ENCODE measurements at places on chromosomes 1 and 21.

DNA sequence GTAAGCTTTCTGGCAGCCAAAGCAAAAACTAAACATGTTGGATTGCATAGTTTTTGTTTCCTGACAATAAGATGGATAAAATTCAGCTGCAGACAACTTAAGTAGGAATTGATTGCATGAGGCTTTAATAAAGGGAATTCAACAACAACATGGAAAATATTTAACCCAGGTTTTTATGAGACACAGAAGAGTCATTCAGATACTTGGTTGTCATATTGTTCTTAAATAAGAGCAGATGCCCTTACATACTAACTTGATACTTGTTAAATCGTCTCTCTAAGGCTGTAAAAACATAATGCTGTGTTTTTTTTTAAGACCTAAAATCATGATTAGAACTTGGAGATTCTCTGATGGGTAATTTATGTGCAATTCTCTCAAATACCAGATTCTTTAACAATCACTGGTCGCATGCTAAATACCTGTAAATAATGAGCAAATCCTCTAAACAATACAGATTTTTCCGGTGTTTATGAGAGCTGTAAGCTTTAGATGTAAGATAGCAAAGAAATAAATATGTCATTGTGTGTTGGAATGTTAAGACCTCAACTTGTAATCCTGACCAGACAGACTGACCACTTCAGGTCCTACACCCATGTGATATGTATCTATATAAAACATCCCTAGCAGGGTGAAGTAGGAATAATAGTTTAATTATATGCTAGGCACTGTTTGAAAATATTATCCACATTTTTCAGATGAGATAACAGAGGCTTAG is 37.8 kb upstream of the CD34 start:
- no peak for DNase-seq

- DNase-seq, result no peak
These were observed 60.3 kb upstream of the C1orf87 start for GRCh38 chr1:60133848-60134247.

DNA sequence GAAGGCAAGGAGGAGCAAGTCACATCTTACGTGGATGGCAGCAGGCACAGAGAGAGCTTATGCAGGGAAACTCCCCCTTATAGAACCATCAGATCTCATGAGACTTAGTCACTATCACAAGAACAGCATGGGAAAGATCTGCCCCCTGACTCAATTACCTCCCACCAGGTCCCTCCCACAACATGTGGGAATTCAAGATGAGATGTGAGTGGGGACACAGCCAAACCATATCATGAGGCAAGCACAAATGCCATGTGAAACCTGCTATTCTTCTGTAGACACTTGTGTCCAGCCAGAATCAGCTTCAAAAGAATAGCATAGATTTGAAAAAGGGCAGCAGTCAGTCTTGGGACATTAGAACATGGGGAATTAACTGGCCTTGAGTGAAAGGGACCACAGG is 32.2 kb upstream of the UBE2U start:
- no peak for DNase-seq

GRCh38 chr21:29078869-29079767 is 5.7 kb upstream of the CCT8 start:
- peak; percentile 89 for DNase-seq

- DNase-seq, result no peak
These were observed 4.6 kb downstream of the DR1 start for GRCh38 chr1:93350322-93350721.

GRCh38 chr1:55781944-55782482 is 566.8 kb upstream of the USP24 start:
- no peak for DNase-seq

DNA sequence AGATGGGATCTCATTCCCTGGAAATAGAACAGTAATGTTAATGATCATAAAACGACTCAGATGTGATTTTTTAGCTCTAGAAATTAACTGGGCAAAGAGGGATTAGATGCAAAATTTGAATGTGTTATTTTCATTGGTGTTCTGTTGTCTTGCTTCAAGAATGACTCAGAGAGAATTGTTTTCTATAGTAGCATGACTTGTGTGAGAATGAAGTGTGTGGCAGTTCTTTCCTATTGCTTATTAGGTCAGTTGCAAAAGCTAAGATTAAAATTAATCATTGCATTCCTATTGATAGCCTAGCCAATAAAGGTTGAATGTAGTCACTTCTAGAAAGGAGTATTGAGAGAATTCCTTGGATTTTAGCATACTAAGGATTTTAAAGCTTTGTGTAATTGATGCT is 22.9 kb downstream of the SPEN start:
- no peak for DNase-seq

- DNase-seq, result peak; percentile 67
These were observed 4.0 kb downstream of the PGLYRP4 start for GRCh38 chr1:153344718-153345025.

DNA sequence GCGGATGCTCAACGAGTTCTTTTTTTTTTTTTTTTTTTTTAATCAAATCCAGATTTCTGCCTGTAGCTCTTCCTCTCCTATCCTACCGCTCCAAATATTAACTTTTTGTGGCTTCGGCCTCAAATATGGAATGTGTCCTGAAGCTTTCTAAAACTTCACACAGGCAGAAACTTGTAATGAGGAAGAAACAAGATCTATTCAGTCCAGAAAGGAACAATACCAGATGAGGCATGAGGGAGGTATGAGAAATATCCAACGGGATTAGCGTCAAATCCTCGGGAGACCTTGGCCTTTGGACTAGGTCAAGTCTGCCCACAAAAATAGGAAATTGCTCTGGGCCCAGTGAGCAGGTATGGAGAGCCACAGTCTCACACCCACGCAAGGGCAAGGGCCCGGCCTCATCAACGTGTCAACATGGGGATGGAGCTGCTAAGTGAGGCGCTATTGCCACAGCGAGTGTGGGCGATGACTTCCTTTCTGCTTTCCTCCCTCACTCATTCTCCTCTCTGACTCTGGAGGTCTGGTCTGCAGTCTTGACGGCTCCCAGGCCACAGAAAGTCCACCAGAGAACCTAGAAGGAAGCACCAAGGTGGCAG is 66.6 kb downstream of the BCAR3 start:
- DNase-seq, result no peak

DNA sequence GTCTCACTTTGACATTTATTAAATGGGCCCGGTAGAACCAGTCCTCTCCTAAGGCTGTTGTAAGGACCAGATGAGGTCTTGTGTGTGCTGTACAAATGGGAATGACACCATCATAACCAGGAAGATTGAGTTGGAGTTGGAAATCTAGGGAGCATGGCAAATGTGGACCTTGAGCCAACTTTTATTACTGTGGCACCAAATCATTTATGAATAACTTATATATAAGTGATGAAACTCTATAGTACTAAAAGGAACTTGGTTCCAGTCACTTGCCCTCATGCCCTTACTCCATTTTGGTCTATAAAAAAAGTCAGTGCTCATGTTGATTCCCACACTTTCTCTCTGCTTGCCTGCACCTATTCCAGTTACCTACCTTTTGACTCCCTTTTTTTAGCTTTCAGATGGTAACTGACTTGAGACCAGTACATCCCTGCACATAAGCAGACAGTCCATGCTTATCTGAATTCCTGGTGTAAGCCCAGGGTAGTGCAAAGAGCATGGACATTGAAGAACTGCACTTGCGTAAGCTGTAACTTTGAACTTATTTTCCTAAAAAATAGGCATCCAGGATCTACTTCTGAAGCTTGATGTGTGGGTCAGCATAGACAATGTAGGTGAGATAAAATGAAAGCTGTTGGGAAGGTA is 210.6 kb downstream of the PBX1 start:
- DNase-seq, result no peak

- DNase-seq, result no peak
These were observed 369.6 kb downstream of the RYR2 start for GRCh38 chr1:237411621-237412020.

DNA sequence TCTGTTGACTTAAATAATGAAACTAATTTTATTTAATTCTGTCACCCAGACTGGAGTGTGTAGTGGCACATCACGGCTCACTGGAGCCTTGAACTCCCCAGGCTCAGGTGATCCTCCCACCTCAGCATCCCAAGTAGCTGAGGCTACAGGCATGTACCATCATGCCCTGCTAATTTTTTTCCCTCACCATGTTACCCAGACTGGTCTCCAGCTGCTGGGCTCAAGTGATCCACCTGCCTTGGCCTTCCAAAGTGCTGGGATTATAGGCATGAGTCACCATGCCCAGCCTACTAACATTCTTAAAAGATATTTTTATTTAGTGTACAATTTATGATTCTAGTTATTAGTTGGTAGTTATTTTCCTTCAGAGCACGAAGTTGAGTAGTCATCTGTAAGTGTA is 49.5 kb downstream of the NRDC start:
- DNase-seq, result no peak

DNA sequence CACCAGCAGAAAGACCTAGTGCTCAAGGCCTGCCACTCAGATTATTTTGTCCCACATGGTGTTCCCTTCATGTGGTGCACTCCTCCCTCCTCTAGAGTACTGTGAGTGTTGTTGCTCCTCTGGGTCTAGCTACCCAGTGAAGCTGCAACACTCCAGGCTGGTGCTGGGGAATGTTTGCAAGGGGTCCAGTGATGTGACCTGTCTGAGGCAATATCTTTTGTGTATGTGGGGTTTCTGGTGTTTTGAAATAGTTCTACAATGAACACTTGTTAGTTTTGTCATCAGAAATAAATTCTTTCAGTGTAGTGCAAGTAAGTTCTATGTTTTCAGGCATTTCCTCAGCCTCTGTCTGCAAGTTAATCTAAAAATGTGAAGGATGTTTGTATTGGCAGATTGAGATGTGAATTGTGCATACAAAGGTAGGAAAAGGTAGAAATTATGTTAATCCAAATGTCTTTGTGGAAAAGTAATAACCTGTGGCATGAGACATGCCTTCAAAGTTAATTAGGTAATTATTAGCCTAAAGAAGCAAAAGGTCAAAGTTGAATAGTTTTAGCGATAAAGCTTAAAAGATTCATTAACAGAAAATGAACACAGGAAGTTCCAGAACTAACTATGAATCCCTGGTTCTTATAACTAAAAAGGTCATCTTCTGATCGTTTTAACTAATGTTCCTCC is 616.8 kb downstream of the LTN1 start:
- no peak for DNase-seq

GRCh38 chr1:181742426-181742825 is 259.1 kb downstream of the CACNA1E start:
- DNase-seq, result no peak

- no peak for DNase-seq
These were observed 20.2 kb downstream of the LMOD1 start for GRCh38 chr1:201925981-201926645.

DNA sequence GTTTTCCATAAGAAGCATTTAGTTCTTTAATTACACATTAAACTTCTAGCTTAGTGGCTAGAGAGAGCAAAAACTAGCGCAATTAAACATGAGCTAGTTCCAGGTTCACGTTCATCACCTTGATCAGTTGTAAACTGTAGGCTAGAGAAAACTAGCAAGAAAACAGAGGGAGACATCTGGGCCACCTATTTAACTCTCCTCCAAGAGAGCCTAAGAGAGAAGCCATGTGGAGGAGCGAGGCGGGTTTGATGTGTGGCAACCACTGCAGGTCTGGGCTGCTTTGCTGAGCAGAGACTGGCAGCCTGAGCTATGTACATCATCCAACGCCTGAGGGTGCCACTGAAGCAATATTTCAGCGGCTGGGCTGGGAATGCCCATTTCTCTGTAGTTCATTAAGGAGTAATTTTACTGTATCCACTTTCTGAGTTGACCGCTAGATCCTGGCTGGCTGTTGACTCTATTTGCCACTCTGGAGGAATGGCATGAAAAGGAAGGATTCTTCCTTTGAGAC is 252.9 kb downstream of the DYRK1A start:
- DNase-seq, result no peak

- no peak for DNase-seq
These were observed 109.2 kb upstream of the SERTAD4 start for GRCh38 chr1:210123383-210123782.

GRCh38 chr1:160637065-160637464 is 9.8 kb downstream of the SLAMF1 start:
- no peak for DNase-seq

DNA sequence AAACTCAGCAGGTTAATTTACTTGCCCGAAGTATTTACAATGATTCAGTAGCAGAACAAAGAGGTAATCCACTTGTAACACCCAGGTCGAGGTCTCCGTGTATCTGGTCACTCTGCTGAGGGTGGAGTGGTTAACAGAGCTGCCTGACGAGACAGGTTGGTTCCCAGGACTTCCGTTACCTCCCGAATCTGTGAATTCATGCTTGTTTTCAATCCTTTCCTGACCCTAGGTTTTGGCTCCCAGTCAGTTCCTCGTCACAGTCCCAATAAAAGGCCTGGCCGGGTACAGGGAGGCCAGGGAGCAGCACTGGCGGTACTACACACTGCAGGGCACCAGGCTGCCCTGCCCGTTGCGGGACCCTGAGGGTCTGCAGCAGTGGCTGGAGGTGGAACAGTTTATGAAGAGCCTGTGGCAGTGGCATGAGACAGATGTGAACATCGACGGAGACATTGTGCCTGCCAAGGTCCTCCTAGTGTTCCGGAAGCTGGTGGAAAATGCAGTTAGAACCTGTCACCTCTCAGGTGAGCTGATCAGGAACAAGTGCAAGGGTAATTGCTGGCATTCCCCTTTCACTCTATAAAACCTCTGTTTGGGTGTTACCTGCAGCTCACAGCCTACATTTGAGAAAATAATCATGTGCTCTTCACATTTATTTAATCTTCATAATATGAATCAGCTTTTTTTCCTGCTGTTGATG is 12.8 kb downstream of the MAB21L3 start:
- DNase-seq, result no peak

DNA sequence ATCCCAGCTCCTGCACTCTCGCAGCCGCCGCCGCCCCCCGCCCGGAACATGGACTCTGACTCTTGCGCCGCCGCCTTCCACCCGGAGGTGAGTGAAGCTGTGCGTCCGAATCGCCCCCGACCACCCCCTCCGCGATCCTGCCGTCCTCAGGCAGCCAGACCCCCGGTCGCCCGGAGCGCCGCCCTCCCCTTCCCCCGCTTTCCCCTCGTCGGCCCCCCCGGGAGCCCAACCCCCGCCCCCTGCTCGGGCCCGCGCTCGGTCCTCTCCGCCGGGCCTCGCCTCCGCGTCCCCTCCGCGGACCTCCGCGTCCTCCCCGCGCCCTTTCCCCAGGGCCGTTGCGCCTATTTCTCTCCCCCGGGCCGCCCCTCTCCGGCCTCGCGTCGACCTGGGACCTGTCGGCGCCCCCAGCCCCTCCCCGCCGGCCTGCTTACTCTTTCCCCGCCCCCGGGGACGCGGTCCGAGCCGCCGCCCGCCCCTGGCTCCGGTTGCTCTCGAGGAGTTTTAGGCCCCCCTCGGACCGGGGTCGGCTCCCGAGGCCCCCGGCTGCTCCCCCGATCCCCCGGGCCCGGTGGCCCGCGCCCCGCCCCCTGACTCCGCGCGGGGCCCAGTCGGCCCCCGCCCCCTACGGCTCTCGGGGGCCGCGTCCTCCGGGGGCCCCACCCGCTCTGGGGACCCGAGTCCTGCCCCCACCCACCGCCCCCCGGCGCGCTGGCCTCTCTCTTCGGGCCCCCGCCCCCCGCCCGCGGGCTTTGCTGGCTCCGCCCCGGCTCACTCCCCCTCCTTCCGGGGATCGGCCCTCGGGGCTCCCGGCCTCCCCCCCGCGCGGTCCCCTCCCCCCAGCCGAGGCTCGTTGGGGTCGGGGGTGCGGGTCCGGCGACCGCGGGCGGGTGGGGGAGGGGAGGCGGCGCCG is 743 bp downstream of the PHF13 start:
- DNase-seq, result peak; percentile 63

All from hematopoietic multipotent progenitor cell treated with erythropoietin and hydrocortisone succinate and interleukin-3 and kit ligand, for 6 days (in vitro differentiated cells).